Hepatocyte (in vitro differentiated cells): ENCODE measurements at places on chromosomes 13 and 19. TPM values are rescaled to one million over a fixed set of nuclear protein-coding genes. Genes with fewer than 3 reads are reported as not detected.

IGFL2 gene
- 12.9 and 15.2 TPM in 2 replicates for total RNA-seq

LGI4 gene
- 2.4 and 6.3 TPM in 2 replicates for total RNA-seq

- no peak for DNase-seq
Measured at GRCh38 chr13:110511509-110512181, 49.9 kb downstream of the RAB20 start.

OR7D2 gene
- total RNA-seq, result 0.57 and 0.80 TPM in 2 replicates

- DNase-seq, result no peak
Measured at GRCh38 chr19:42010245-42011126, 16.5 kb upstream of the ATP1A3 start.

DIAPH3 gene
- total RNA-seq, result 7.3 and 7.9 TPM in 2 replicates

DNA sequence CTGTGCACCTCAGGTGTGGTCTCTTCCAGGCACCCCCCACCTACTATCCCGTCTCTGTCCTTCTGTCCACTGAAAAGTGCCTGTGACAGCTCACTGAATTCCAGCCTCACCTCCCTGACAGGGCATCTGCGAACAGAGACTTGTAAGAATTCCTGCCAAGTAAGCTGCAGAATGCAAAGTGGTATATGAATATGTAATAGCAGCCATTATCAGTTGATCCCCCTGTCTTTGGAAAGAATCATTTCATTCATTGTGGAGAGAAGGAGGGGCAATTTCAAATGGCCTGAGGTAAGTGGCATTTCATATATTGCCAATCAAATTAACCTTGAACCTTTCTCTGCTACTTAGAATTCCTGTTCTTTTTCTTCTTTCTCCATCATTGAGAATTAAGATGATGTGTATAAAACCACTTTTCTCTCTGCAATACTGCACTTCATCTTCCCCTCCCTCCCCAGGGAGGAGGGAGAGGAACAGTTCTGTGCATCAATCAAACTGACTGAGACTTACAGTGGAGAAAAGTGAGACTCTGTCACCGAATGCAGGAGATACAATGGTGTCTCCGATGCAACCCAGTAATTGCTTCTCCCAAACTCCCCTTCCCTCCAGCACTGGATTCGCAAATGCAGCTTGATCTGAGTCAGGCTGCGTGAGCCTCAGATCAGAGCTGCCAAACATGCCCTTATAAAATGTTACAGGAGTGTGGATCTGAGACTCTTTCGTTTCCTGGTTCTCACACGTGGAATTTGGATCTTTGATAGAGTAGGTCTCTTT, 91.7 kb downstream of the SLC10A2 start:
- DNase-seq, result no peak

NDUFS7 gene
- total RNA-seq, result 81.6 and 130 TPM in 2 replicates

DNA sequence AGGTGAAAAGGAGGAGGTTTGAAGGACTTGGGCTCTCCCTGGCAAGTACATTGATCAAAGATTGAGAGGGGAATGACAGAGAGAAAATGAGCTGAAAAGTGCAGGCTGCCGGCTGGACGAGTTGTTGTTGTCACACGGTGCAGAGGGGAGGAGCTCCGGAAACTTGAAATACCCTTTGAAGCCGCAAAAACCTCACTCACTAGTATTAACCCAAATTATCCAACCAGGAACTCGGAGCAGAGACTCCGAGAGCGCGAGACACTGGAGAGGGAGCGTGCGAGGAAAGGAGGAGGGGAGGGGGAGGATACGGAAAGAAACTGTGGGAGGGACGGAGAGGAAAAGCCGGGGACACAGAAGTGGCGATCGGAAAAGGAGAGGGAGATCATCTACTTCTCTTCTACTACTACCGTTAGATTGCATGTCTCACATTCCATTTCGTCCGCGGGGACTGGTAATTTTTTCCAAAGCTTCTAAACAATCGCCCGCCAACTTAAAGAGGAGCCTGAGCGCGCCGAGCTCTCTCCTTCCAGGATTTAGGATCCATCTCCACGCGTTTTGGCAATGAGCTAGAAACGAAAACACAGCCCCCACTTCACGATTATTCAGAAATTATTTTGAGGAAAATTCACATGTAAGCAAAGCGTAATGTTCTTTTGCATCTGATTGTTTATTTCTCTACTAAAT, at the start of gene DACH1:
Gene DACH1 (minus strand): TSS at position 74 of the 684 bp plus-strand sequence.
- peak; percentile 76 for DNase-seq

- DNase-seq, result no peak
Measured at GRCh38 chr13:36068566-36068965, 62.6 kb downstream of the DCLK1 start.

ZNF415 gene
- 14.6 and 24.1 TPM in 2 replicates for total RNA-seq
